ENCODE measurements at places on chromosomes 7 and 10.
A peak's percentile ranks its signal among the peaks of the same experiment; 100 is the strongest.

- DNase-seq = no peak
Observed at GRCh38 chr7:51817694-51818225, 501.2 kb upstream of the COBL start.

DNA sequence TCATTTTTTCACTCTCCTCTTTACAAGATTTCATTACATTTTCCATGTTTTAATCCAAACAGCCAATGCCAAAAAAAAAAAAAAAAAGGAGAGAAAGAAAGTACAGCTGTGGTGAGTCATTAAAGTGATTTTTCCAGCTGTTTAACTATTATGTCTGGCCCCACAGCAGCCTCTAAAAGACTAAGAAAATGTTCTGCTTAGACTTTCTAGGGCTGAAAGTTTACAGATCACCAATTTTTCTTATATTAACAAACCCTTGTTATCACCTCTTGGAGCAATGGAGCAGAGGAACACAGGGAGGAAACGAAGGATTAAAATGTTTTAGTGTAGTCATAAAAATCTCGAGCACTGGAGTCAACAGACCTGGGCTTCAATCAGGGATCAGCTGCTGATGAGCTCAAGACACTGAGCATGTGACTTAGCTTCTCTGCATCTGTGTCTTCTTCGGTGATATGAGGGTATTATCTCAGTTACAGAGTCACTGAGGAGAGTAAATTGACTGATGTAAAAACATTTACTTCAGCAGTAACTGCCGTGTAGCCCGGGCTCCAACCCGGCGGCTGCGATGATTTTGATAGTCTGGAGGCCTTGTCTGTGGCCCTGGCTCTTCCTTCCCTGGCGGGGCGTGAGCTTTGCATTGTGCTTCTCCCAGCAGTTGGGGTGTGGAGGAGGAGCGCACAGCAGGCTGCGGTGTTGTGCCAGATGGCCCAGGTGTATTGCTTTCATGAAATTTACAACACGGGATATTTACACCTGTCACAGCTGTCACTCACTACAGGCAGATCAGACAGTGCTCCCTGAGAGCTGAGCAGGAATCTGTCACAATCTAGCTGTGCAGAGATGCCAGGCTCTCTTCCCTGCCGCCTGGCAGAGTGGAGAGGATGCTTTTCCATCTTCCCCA, 298.3 kb upstream of the FZD8 start:
- DNase-seq = no peak

DNA sequence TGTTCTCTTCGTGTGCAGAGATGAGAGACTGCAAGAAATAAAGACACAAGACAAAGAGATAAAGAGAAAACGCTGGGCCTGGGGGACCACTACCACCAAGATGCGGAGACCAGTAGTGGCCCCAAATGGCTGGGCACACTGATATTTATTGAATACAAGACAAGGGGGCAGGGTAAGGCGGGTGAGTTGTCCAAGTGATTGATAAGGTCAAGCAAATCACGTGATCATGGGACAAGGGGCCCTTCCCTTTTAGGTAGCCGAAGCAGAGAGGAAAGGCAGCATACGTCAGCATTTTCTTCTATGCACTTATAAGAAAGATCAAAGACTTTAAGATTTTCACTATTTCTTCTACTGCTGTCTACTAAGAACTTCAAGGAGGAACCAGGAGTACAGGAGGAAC, 762.1 kb downstream of the TNS3 start:
- no peak for DNase-seq

DNA sequence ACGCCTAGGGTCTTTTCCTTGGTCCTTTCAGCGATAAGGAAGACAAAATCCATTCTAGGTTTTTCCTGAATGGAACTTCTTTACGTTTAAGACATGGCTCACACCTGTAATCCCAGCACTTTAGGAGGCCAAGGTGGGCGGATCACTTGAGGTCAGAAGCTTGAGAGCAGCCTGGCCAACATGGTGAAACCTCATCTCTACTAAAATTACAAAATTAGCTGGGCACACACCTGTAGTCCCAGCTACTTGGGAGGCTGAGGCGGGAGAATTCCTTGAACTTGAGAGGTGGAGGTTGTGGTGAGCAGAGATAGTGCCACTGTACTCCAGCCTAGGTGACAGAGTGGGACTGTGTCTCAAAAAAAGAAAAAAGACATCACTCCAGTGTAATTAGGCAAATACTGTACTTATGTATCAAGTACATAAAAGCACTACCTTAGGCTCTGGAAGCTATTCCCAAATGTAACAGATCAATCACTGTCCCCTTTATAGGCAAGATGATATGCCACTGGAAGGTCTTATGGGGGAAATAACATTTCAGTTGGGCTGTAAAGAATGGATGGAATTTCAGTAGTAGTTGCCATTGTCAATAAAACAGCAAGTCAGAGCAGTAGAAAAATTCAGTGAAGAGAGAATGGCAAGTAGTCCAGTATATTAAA, 5.7 kb downstream of the STK17A start:
- DNase-seq = no peak

- no peak for DNase-seq
Observed at GRCh38 chr7:114242992-114243507, 171.6 kb upstream of the FOXP2 start.

DNA sequence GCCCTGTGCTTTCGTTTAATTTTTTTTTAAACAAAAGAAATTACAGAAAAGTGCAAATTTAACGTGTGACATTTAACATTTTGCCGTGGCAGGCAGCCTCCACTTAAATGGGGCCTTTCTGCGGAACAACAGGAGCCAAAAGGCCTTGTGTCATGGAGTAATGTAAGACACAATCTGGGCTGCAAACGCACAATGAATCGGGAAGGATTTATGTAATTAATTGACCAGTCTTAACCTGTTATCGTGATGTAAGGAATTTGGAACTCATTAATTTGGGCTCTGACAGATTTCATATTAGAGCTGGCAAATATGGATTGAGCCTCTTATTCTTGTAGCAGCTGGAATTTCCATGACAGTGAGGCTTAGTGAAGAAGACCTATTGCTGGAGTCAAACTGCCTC, 86.4 kb downstream of the SNX10 start:
- DNase-seq = no peak

DNA sequence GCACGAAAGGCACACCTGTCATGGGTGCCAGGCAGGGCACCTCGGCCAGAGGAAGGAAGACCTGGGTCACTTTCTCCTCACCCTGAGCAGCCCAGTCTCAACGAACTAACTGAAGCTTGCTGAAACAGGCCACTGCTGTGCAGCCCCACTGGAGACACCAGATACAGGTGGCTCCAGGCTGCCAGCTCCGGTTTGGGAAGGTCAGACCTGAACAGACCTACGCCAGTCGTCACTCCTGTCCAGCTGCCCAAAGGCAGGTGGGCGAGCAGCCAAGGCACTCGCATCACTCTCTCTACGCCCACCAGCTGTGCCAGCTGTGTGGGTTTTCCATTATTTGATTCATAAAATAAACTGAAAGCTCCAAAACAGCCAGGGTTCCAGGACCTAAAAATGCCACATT, 256.1 kb downstream of the ZMYND11 start:
- no peak for DNase-seq

- DNase-seq = no peak
Observed at GRCh38 chr10:61409157-61409556, 44.0 kb downstream of the TMEM26 start.

GRCh38 chr7:70829221-70830059, 302.5 kb upstream of the GALNT17 start:
- peak; percentile 45 for DNase-seq

DNA sequence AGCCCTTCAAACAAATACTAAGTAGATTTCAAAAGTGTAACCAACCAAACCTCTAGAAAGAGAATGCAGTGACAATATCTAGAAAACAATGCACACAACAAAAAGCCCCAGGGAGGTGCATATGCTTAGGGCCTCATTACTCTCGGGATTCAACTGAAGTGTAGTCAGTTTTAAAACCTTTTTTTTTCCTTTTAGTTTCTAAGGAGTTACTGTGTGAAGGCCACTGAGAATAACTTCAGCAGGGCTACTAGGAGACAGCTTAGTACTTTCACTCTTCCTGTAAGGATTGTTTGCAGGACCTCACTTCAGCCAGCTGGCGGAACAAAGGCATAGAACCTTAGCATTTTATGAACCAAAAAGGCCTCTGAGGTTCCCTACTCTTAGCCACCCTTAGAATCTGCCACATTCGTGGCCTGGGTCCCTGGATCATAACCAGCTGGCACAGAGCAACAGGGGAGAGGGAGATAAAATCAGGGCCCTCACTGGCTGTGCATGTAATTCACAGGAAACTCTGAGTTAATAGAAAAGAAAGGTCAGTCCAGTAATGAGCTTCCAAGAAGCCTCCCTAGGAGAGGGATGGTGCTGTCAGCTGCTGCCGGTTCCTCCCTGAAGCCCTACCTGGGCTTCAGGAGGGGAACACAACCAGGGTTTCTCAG, 3.6 kb downstream of the VOPP1 start:
- DNase-seq = no peak

- DNase-seq = no peak
Observed at GRCh38 chr10:102959360-102959759, 41.3 kb downstream of the CNNM2 start.

DNA sequence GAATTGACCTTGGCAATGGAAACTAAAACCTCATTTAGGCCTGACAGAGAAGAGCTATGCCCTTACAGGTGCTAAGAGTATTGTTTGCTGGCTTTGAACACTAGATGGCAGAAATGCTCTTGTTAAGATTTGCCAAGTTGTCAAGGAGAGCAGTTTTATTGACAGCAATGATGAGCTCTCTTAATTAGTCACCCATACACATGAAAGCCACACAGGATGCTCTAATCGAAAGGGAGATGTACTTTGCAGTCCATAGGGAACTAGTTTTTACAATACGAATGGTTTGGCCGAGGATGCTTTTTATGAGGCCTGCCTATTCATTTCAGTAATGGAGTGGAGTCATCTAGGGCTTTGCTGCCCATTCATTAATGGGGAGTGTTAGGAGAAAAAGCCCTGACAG, 45.4 kb upstream of the MBL2 start:
- no peak for DNase-seq

GRCh38 chr7:133609806-133610205, 356.9 kb downstream of the EXOC4 start:
- DNase-seq = no peak

DNA sequence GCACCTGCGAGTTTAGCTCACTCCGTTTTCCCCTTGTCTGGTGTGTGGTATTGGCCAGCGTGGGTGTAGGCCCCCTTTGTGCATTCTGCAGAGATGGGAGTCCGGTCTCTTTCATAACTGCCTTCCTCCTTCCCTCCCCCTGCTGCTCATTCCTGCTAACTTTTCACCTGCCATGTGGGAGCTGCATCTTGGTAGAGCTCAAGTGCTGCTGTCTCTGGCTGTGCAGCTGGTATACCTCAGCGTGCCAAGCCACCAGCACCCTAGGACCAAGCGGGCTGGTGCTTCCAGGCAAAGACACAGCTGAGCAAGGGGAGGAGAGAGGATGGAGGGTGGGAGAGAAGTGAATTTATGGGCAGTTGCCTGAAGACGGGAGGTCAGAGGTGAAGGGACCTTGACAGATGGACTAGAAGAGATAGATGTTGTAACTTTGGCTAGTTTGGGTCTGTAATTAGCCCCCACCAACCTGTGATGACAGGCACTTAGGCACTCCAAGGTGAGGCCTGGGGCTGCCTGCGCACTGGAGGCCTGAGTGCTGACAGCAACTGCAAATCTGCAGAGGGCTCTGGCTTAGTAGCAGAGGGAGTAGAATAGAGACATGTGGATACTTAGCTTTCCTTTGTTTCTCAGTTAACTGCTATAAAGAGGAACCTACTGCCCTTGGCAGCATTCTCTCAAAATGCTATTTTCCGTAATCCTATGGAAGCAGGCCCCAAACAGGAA, 148.8 kb upstream of the AGK start:
- DNase-seq = no peak

DNA sequence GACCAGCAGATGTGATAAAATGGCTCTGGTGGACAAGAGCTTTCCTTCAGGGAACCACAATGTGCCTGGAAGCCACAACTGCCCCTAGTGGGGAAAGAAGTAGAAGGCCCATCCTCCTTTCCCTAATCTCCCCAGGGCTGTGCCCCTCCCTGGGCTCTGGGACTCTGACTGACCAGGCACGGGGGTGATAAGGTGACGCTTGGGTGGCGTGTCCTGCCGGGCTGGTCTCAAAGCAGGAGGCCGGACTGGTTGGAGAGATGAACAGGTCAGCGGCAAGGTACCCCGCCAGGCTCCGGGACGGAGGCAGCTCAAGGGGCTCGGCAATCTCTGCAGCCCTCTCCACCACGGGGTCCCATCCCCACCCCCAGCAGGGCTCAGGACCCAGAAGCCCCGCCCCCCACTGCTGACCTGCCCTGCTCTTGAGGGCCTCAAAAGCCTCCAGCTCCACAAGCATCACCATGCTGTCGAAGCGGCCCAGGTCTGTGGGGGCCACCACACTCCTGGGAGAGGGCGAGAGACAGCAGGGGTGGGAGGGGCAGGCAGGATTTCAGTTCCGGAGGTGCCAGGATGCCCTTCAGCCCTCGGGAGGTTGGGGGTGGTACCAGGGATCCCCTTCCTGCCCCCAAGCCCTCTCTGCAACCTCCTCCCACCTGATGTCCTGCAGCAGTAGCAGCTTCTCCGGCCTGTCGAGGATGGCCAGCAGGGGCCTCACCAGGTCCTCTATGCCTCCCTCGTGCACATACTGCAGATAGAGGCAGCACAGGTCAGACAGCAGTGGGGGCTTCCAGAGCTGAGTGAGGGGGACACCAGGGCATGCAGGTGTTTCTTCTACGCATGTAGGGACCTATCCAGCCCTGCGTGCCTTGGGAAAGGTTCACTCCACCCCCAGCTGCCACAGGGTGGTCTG, 12.2 kb downstream of the LZTS2 start:
- no peak for DNase-seq

GRCh38 chr7:85039196-85039923, 147.5 kb downstream of the SEMA3D start:
- DNase-seq = no peak

Measured in CD4-positive, alpha-beta T cell treated with Interleukin-15 for 1 hour (primary cell).